ENCODE measurements at places on chromosomes 4 and X.

DNA sequence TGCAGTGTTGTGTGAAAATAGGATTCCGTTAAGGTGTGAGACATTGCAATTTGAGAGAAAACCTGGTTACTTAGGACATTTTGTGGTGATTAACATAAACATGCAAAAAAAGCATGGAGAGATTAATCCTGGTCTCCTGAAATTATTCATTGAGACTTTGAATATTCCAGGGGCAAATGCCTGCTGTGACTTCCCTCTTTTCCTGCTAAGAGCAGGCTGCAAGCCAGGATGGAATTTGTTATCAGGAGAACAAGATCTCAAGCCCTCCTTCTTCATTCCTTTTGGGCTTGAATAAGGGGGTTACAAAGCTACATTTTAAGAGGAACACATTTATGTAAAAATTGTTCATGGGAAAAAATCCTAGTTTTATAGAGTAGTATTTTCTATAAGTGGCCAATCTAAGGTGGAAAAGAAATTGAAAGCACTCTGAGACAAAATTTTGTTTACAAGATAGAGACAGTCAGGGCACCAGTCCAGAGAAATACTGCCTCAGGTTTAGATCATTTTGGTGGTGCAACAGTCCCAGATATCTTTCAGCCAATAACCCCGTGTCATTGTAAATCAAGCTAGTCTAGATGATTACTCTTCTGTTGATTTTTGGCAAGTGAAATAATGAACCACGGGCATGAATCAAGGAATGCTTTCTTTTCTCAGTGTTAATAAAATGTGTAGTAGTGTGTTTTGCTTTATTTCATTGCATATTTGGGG is 1528.3 kb upstream of the AGA start:
- no peak for DNase-seq

DNA sequence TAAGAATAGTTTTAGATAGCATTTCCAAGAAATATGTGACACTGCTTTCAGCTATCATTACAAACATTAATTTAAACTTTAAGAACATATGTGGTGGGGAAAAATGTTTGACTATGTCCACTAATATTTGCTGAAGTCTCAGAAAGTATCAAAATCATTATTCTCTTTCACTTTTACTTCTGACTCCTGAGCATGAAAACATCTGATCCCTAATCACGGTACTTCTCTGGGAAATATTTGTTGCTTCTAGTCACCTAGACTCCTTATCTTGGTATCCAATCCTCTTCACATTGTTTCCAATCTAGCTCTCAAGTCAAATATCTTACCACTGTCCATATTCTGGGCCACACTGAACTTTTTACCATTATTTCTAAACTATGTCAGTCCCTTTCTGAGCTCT is 10.8 kb downstream of the NUDT6 start:
- DNase-seq = no peak

DNA sequence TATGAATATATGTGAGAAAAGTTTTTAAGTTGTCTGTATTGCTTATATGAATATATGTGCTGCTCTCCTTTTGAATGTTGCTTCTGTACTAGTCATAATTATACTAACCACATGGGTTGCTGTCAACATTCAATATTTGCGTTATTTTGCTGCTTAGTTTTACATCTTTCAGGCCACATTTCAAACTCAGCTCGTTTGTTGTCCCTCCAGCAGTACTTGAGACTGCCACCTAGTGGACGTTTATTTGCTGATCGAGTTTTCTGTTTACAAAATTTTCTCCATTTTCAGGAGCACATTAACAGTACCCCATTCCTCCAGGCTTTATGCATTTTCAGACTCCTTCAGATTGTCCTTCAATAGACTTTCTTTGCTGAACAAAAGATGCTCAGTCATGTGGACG is 75.8 kb downstream of the NUDT11 start:
- DNase-seq = peak; percentile 21

- peak; percentile 98 for DNase-seq
Observed at GRCh38 chr4:1870578-1871443, at the start of gene NSD2. TSS of gene NSD2 (plus strand) at chr4:1871393. CDS start at chr4:1900655, 29,262 bp downstream.

DNA sequence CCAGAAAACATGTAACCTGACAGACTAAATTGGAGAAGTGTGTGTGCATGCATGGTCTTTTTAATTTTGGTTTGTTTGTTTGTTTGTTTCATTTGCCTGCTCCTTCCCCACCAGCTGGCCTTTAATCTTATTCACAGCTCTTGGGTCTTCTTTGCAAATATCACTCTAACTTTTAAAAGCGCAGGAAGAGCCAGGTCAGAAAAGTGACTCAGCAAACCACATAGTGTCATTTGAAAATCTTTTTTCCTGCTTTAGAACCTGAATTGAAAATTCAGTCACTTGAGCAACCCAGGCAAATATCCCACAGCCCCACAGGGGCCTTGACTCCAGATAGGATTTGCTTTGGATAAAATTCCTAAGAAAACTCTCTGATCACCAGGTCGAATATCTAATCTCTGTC is 4.6 kb downstream of the TMEM255A start:
- DNase-seq = no peak

DNA sequence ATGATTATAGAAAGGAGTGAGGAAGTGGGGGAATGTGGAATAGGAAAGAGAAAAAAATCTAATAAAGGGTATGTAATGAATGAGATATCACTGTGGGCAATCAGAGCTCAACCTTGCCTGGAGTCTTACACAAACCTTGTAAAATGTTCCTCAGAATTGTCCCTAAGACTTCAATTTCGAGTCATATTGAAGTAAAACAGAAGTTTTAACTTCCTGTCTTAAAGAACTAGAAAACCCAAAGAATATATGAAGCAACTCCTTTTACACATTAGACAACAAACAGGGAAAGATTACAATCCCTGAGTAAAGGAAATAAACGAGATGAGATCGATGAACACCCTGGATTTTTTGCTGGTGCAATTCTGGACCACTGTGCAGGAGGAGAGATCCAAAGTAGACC is 18.0 kb downstream of the CXCL2 start:
- no peak for DNase-seq

Data from hepatic stellate cell (primary cell).